IPS-NIHi11 (cell line): ENCODE measurements at places on chromosomes 4 and X.

- DNase-seq, result no peak
Measured at GRCh38 chr4:54189140-54189539, 40.0 kb upstream of the PDGFRA start.

GRCh38 chr4:103365285-103365684, 167.1 kb upstream of the CENPE start:
- DNase-seq, result no peak

DNA sequence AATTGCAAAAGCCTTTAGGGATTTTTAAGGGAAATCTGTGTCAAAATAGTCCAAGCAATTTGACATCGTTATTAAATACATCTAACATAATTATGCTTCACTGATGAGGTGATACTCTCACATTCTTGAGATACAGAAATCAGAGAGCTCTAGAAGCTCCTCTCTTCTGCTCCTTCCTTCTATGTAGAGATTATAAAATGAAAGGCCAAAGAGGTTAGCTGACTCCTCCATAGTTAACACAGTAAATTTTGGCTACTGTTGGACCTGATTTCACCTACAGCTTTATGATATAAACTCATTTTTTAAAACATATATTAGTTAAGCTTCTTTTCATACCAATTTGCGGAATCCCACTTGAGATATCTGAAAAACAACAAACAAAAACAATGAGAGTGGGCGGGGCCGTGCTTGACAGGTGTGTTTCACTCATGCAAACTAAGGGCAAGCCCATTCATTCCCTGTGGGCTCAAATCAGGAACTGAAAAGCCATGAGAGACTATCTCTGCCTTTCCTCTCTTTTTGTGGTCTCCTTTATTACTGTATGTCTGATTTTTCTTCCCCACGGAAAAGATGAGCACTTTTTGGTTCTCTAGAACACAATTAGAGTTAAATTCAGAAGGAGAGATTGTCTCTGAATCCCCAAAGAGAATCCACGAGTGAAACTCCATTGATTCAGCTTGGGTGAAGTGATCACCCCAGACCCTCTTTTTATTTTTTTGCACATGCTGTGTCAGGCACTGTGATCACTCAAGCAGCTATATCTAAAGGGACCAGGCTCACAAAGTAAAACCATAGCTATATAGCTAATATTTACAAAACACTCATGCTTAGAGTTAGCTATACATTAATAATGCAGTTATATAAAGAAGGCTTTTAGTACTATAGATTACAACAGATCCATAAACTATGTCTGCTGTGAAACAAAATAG, 566.3 kb downstream of the IL15 start:
- no peak for DNase-seq

DNA sequence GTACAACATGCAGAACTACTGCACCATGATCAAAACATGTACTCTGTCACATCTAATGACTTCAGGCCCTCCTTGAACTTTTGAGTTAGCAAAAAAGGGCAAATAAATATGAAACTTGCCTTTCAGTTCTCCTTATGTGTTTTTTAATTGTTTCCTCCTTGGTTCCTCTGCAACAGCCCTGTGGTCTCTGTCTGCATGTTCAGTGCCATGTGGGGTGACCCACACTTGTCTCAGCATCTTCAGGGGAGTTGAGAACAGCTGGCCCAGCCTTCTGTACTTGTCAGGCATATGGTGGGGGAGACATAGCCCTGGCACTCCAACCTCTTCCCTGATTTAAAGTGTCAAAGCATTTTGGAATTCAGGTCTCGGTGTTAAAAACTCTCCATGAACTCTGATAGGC, 188.0 kb upstream of the PGRMC2 start:
- no peak for DNase-seq

GRCh38 chr4:154390324-154390723, 101.3 kb downstream of the DCHS2 start:
- no peak for DNase-seq

DNA sequence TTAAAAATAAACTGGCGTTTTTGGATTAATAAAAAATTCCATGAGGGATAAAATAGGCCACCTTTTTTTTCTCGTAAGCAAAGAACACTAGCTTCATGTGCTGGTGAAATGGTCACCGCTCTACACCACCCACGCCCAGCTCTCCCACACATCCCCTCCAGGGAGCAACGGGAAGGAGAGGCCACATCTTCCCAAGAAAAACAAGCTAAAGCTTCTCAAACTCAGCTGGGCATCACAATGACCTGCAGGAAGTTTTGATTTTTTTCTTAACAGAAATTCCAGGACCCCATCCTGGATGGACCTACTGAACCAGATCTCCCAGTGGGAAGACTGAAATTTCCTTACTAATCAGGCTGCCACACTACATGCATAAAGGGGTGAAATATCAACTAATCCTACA, 9.8 kb downstream of the TSPAN5 start:
- DNase-seq, result no peak

- DNase-seq, result no peak
Measured at GRCh38 chr4:138696771-138697170, 318.8 kb upstream of the NOCT start.

GRCh38 chr4:164937576-164938270, 39.7 kb downstream of the TRIM61 start:
- DNase-seq, result peak; percentile 22

DNA sequence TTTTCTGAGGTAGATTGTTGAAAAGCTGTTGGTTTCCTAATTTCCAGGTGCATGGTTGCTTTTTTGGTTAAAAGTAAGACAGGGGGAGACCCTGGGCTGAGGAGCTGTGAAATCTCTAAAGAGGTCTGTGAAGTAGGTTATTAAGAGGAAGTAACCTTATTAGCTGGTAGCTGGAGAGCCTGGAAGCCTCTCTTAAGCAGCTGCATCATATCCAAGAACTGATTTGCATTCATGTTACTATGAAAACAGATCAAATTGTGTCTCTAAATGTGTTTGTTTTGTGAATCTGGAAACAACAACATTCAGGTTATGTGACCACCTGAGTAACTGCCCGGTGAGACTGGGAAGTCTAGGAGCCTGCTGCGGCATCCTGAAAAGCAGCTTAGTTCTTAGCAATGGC, 54.1 kb downstream of the ARHGAP10 start:
- DNase-seq, result no peak

- no peak for DNase-seq
Measured at GRCh38 chr4:93810340-93810992, 18.1 kb upstream of the ATOH1 start.

GRCh38 chrX:111581086-111581485, 69.6 kb downstream of the SERTM2 start:
- no peak for DNase-seq

GRCh38 chr4:20084488-20084887, 167.2 kb upstream of the SLIT2 start:
- no peak for DNase-seq

- DNase-seq, result no peak
Measured at GRCh38 chrX:50111742-50112141, 89.1 kb downstream of the AKAP4 start.

- DNase-seq, result no peak
Measured at GRCh38 chr4:36142504-36142903, 101.8 kb downstream of the ARAP2 start.

DNA sequence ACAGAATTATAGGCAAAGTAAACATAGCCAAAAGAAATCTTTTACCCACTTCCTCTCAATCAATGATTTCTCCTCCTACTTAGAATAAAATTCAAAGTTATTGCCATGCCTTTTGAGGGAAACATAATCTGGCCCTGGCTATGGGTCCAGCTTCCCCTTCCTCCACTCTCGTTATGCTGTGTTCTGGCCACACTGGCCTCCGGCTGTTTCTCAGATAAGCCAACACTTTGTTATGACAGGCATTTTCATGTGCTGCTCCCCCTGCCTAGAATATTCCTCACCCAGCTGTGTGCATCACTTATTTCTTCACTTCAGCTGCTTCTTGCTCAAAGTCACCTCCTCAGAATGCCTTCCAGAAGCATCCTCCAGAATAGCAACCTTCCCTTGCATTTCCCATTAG, 386.6 kb upstream of the AADAT start:
- DNase-seq, result no peak

GRCh38 chr4:2755821-2756690, at the start of gene TNIP2:
Gene TNIP2 (minus strand): TSS chr4:2756336. CDS start chr4:2756289, 47 bp downstream.
- DNase-seq, result peak; percentile 98

GRCh38 chrX:22234380-22234779, 38.3 kb upstream of the CBLL2 start:
- DNase-seq, result no peak

GRCh38 chr4:108193886-108194672, 25.3 kb upstream of the LEF1 start:
- DNase-seq, result peak; percentile 67

DNA sequence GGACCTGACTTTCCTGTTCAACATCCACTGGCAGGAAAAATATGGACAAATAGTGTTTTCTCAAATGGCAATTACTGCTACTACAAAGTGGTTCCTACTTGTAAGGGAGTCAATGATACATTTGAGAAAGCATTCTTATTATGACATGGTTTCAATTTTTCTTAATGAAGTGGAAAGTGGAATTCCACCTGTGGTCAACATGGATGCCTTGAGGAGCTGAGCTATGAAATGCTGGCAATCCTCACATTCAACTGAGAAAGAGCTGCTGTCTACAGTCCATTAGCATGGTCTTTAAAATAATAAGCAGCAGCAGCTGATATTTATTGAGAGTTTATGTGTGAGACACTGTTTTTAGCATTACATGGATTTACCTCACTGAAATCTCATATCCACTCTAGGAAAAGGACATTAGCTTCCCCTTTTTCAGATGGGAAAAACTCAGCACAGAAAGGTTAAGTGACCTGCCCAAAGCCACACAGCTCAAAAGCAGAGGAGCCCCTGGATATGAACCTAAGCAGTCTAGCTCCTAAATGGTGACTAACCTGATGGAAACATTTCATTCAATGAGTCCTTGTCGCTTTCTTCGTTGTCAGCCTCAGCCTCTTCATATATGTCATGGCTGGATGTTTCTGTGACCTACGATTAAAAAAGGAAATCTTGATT, 29.2 kb downstream of the MAP7D3 start:
- DNase-seq, result no peak

DNA sequence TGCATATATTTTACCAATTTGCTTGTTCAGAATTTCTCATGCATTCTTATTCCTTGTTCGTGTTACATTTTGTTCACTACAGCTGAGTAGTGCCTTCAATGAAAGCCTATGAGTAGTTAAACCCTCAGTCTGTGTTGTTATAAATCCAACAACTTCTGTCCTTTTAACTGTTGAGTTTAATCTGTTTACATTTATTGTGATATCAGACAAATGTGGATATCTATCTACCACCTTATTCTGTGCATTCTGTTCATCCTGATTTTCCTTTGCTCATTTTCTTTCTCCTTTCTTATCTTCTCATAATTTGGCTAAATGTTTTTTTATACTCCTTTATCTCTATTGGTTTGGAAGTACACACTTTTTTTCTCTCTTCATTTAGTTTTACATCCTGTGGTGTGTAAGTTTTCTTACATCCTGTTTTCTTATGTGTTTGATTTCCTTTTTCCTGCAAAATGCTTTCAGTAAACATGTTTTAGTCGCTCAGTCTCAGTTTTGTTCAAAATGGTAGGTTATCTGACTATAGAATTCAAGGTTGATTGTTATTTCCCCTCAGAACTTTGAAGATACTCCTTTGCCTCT, 54.2 kb downstream of the CASP6 start:
- DNase-seq, result no peak

DNA sequence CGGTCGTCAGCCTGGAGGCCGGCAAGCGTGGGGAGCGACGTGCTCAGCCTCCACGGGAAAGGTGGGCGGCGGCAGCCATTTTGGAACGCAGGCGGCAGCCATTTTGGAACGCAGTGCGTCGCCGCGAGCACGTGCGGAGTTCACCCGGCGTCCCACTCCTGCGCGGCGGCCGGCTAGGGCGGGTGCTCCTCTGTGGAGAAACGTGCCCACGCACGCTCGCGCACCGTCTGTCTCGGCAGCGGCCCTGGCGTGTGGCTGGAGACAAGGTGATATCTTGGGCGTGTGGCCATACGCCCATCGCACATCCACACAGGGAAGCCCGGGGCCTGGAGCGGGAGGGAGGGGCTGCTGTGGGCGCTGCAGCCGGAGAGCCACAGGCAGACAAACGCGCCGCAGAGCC, 21.1 kb downstream of the CPLX1 start:
- DNase-seq, result no peak

GRCh38 chr4:85153221-85153620, 186.7 kb upstream of the WDFY3 start:
- DNase-seq, result no peak

DNA sequence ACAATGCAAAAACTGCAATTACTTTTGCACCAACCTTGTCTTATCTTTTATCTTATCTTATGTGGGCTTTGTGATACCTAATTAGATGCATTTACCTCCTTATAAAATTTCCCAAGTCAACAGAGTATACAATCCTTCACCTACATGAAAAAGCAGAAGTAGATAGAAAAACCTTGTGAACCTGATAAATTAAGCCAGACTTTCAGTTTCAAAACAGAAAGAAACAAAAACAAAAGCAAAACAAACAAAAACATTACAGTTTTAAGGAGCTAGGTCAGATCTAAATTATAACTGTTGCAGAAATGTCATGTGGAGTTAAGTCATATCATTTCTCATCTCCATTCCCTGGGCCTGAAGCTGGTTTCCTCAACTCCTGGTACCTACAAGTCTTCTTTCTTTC, 24.9 kb upstream of the CXXC4 start:
- no peak for DNase-seq

- DNase-seq, result no peak
Measured at GRCh38 chr4:24703298-24703697, 92.1 kb upstream of the SOD3 start.

GRCh38 chr4:16573206-16573605, 325.2 kb downstream of the LDB2 start:
- DNase-seq, result no peak

DNA sequence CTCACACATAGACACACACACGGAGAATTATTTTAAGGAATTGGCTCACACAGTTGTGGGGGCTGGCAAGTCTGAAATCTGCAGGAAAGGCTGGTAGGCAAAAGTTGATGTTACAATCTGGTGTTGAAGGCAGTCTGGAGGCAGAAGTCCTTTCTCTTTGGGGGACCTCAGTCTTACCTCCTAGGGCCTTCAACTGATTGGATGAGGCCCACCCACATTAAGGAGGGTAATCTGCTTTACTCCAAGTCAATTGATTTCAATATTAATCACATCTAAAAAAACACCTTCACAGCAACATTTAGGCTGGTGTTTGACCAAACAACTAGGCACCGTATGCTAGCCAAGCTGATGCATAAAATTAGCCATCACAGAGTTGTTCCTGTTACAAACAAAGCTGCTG, 10.7 kb downstream of the MGST2 start:
- DNase-seq, result no peak

DNA sequence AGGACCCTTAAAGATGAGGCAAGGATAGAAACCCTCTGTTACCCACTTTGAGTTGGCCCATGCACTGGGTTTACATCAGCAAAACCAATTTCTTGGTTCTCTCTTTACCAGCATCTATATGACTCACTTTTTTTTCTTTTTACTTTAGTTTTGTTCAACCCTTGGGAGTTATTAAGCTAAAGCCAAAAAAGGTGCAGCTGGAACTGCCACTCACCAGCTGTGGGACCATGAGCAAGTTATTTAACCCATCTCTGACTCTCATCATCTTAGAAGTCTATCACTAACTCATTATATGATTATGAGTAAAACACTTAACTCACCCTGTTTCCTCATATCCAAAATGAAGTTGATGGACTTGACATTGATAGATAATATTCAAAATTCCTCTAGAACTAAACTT, 53.4 kb downstream of the GABRB1 start:
- no peak for DNase-seq
